ENCODE measurements at places on chromosomes 1 and 21.

GRCh38 chr1:201686714-201687455 is 142.1 kb upstream of the IPO9 start:
- no peak for DNase-seq

DNA sequence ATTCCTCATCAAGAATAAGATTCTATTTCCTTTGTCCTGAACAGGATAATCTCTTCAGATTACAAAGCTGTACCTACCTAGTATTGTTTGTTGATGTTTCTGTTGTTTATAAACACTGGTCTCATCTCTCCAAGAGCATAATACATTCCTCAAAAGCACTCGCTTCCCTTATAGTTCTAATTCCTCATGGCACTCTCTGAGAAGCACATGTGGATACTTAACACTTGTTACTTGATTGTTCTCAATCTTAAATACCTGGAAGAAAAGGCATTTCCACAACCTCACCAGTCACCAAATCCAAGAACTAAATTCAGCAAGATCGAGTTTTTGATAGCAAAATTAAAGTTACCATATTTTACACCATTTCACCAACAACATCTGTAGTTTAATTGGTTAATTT is 145.9 kb upstream of the DUSP10 start:
- no peak for DNase-seq

DNA sequence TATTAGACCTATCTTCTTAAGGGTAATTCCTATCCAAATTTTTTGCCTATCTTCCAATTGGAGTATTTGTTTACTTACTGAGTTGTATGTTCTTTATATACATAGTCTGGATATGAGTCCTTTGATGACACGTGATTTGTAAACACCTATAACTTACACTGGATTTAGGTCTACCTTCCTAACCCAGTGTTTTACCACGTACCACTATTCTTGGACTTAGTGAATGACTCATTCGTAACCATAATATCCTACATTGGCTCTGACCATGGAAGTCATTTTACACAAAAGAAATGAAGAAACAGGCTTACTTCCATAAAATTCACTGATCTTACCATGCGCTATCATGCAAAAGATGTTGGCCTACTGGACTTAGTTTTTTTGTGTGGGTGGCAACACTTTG is 23.9 kb upstream of the ZZZ3 start:
- DNase-seq, result no peak

DNA sequence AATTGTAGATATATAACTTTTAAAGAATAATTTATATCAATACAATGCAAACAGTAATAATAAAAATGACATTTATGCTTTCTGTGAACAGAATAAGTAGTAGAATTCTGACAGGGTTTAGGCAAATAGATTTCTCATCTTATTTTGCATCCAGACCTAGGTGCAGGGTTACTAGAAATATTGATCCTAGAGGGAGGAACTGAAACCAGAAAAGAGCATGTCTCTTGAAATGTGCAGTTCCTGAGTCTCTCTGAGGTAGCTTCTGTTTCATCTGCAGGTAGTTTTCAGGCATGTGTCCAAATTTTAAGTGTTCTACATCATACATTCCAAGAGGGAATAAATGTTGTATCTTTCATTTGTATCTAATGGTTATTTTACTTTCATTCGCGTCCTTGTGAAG is 631.9 kb upstream of the ADGRL4 start:
- no peak for DNase-seq

DNA sequence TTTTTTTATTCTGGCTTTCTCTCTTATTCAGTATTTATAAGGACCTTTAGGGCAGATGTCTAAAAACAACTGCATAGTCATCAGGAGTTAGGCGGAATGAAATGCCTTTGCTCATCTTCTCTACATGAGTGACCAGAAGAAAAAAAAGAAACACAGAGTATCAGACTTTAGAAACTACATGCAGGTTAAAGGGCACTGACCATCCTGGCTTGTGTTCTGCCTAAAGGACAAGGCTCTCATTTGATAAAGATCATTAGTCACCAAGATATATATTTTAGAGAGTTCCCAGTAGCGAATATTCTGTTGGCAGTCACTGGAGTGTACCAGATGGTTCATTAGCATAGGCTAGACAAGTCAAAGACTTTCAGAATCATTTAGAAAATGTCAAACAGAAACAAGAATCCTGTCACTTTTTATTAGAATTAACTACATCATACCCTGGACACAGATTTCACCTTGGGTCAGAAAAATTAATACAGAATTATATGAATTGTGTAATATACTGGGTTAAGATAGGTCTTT is 145.6 kb downstream of the NR5A2 start:
- DNase-seq, result no peak
